Bronchial epithelial cell (primary cell): ENCODE measurements at places on chromosomes 5 and 9.
A peak's percentile ranks its signal among the peaks of the same experiment; 100 is the strongest.

GRCh38 chr5:146680846-146681584, 165.0 kb upstream of the GPR151 start:
- peak; percentile 47 for DNase-seq

DNA sequence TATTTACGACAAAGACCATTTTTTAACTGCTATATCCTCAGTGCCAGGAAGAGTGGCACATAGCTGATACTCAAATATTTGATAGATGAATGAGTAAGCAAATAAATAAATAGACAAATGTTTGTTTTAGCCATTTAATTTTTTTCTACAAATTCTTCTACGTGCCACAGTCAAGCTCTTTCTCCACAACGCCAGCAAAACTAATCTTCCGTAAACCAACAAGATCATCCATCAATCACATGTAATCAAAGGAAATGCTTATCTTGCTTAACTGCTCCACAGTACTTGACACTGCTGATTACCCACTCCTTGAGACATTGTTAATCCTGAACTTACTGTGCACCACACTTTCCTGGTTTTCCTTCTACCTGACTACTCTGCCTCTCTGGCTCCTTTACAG, 136.7 kb downstream of the EDIL3 start:
- DNase-seq = no peak

GRCh38 chr5:40334242-40334635, 345.5 kb upstream of the PTGER4 start:
- peak; percentile 72 for DNase-seq

GRCh38 chr5:17898766-17899165, 264.5 kb downstream of the TAF11L14 start:
- DNase-seq = no peak

DNA sequence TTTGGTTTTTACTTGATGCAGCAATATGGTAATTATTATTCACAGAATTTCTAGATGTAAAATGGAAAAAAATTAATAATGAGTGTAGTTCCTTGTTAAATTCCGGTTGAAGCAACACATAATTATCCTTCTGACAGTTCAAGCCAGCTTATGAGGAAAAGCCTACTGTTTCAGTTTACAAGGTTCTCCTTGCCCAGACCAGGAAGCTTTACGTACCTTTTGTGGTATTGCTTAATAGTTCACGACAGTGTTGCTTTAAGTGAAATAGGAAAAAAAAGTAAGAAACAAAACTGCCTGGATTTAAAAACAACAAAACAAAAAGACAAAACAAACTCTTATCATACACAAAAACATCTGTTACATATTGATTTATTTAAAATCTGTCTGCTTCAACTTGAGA, 547.3 kb upstream of the C9orf72 start:
- DNase-seq = peak; percentile 42

DNA sequence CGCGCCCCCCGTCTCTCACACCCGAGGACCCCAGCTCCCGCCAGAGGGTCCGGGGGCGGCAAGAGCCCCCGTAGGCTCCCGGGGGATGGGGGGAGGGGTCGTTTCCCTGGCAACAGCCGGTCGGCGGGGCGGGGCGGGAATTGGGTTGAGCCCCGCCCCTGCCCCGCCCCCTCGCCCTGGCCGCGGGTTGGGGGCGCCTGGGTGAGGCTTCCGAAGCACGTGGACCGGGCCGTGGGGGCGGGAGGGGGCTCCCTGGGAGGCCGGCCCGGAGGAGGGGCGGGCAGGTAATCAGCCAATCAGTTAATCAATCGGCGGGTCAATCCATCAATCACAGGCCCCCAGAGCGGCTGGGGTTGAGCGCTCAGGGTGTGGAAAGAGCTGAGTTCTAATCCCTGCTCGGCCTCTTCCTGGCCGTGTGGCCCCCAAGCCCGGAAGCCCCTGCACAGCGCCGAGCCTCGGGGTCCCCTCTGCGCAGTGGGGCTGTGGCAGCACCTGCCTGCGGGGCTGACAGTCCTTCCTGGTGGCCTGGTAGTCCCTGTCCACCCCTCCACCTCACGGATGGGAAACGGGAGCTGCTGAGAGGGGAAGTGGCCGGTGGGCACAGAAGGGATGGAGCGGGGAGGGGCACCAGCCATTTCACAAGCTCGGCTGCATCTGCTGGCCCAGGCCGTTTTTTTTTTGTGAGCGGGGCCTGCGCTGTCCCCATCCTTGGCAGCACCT, 174.2 kb upstream of the IER5L start:
- DNase-seq = no peak

- DNase-seq = no peak
Observed at GRCh38 chr5:11853796-11854195, 50.5 kb downstream of the CTNND2 start.

- DNase-seq = no peak
Observed at GRCh38 chr5:176529741-176530141, 7.5 kb downstream of the RNF44 start.

GRCh38 chr5:16965581-16965980, 29.5 kb upstream of the MYO10 start:
- DNase-seq = no peak
